AML-193 (cell line): ENCODE measurements at places on chromosomes 3 and 15.
A peak's percentile ranks its signal among the peaks of the same experiment; 100 is the strongest.

DNA sequence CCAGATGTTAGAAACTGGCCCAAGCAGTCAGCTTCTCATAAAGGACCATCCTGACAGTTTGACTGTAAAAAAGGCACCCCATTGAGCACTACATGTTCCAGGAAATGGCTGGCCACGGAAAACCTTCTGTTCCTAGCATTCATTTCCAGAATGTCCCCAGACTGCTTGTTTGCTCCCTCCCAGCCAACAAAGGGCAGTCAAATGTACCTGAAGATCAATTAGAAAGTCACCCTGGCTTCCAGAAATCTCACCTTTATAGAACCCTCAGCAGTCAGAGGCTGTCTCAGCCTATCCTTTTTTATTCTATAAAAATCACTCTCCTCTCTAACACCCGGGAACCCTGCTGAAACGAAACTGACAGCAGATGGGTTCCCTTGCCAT lies 784 bp upstream of the SAMMSON start:
- no peak for DNase-seq

DNA sequence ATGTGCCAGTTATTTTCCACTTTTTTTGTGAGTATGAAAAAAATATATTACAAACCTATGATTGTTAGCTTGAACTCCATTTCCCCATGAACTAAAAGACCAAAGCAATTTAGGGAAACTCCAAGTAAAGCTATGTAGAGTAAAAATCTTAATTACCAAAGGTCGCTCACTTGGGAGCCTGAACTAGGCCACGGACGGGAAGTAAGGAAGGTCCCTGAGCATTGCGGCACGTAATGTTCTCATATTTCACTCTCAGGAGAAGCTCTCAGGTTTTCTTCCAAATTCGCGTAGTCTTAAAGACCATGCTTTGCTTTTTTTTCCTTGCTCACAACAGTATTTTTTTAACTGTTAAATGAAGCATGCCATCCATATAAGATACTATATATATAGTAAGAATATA lies 215.3 kb upstream of the RARB start:
- DNase-seq = no peak

- no peak for DNase-seq
Measured at GRCh38 chr15:63396152-63396928, 14.7 kb upstream of the CA12 start.

DNA sequence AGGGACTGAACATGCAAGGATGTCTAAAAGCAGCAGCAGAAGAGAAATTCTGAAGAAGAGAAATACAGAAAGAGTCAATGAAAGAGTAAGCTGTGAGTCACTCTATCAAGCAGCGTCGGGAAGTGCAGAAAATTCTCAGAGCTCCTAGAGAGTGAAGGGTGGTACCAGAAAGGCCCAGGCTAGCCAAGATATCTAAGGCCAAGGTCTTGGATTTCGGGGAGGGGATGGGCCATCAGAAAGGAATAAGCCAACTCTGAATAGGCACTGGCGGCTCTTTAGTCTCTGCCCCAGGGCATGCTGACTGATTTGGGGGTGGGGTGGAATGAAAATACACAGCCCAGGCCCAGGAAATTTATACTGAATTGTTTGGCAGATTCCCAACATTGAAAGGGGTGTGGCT lies 70.8 kb downstream of the GPR156 start:
- DNase-seq = no peak

DNA sequence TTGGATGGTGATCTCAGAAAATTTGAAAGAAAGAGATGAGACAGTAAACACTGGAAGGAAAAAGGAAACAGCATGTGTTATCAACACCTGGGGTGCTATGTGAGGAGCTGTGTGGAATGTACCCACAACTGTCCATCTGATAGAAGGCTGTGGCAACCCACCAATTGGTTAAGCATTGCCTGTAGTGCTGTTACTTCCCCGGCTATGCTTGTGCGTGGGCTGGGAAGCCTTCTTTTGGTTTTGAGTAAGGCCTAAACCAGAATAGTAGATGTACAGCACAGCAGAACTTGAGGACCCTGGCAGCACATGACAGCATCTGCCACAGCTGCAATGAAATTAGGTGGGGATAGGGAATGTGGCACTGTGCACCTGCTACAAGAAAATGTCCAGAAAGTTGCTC lies 184.5 kb downstream of the FHIT start:
- DNase-seq = no peak

DNA sequence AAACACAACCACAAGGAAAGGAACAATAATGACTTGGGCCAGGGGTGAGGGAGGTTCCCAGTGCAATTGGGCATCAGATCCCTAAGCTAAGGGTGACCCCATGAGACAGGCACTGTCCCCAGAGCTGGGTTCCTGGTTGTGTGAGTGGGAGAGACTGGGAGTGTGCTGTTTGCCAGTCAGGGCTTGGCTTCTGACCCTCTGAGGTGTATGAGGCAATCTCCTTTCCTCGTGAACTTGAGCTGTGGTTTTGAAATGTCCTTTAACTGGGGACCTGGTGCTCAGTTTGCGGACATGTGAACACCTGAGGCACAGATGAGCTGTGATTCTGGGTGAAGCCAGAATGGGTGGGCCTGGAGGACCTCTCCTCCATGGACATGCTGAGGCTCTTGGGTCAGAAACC lies 58.5 kb upstream of the PLXNA1 start:
- no peak for DNase-seq

DNA sequence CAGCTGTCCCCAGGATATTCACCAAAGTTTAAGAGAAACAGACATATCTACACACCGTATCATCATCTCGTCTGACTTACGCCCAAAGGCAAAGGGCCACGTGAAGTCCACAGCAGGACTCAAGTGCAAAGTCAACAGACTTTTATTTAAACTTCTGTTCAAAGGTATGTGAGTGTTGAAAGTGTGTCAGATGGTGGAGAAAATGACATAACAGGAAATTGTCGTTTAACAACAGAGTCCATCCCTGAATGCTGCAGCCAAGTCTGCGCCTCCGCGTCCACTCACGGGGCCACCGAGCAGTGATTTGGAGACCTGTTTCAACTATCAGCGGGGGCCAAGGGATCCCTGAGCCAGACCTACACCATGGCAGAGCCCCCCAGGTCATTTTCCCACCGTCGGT lies 165.6 kb downstream of the XXYLT1 start:
- DNase-seq = no peak

GRCh38 chr15:56236197-56236596 lies 7.5 kb downstream of the RFX7 start:
- no peak for DNase-seq

- no peak for DNase-seq
Measured at GRCh38 chr3:85760342-85760741, 801.6 kb downstream of the CADM2 start.

GRCh38 chr3:168096210-168096652 lies 507 bp upstream of the GOLIM4 start:
- peak; percentile 94 for DNase-seq

- DNase-seq = no peak
Measured at GRCh38 chr3:47433796-47434195, 41.9 kb downstream of the SCAP start.

- DNase-seq = peak; percentile 82
Measured at GRCh38 chr3:42247576-42248027, 18.4 kb downstream of the CCK start.

- no peak for DNase-seq
Measured at GRCh38 chr3:29382845-29383244, 102.0 kb downstream of the RBMS3 start.

DNA sequence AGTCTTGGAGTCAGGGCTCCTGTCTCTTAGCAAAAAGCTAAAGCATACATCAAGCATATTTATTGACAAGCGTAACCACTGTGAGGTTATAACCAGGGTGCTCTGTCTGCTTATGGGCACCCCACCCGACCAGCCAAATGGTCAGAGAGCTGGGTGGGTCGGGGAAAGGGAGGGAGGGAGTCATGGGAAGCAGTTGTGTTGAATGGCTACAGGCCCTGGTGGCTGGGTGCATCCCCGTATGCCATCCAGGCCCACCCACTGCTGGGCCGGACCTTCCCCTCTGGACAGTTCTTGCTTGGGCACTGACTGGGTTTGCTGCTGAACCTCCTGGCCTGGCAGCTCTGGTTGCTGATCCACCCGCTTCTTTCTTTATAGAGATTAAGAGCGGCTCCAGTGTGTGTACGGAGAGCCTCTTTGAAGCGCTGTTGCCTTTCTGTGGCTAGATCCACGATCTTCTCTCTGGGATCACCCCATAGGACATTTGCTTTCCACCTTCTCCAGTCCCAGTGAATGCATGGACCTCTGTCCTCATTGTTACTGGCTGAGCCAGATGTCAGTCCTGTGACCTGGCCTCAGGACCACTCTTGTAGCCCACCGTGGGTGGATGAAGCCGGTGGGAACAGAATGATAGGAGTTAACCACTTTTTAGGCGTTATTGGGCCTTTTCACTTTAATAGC lies 59.6 kb downstream of the SMAD3 start:
- DNase-seq = no peak

DNA sequence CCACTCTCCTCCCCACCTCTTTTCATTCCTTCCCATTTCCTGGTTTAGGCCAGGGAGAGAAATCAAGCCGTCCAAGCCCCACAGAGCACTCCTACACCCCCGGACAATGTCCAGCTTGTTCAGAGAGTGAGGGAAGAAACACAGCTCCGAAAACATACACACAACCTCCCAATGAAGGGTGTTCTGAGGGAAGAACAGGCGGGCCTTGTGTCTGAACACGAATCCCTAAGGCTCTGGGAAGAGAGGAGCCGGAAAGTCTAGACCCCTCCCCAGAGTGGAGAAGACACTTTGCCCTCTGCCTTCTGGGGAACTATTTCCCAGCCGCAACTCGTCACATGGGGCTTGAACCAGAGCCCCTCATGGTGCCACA lies 30.5 kb downstream of the ACAN start:
- no peak for DNase-seq

DNA sequence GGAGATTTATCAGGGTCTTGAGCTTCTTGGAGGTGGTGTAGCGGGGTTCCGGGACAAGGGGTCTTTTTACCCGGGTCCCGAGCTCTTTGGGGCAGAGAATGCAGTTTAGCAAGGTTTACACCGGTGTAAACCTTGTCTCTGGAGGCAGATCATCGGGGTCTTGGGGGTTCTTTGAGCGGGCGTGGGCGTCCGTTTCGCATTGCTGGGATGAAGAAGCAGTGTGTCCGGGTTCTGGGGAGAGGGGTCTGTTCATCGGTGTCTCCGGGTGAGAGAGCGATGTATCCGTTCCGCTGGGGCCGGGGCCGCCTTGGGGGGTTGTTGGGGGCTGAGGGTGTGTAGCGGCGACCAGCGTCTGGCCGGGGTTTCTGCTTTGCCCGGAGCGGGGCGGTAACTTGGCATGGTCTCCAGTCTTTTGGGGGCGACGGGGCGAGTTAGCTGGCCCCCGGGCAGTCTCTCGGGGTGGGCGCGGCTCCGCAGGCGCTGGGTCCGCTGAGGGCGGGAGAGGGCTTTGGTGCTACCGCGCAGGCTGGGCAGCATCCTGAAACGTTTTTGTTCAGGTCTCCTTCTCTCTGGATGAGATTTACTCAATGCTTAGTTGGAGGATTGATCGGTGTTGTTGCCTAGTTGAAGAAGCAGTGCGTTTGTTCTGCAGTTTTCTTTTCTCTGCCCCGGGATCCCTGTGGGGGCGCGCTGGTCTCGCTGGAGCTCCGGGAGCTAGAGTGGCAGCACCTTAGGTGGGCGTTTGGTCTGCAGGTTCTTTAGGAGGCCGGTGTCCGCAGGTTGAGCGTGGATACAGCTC lies 843 bp downstream of the GLCE start:
- peak; percentile 2 for DNase-seq

DNA sequence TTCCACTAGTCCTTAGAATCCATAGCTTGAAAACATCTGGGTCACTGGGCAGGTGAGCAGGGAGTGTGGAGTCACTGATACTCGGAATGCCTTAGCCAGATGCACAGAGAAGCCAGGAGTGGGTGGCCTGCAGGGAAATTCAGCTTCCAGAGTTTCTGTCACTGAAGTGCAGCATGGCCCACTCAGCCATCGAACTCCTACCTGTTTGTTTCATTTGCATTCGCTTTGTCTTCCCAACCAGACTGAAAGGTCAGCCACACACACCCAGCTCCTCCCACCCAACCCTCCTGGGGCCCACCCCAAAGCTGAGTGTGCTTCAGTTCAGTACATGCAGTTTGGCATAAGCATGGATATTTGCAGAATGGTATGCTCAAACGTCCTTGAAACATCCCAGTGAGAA lies 124.5 kb upstream of the ATP10A start:
- DNase-seq = no peak

GRCh38 chr15:92576597-92577200 lies 78.9 kb downstream of the FAM174B start:
- no peak for DNase-seq

GRCh38 chr3:33441225-33441976 lies 1.2 kb upstream of the UBP1 start:
- DNase-seq = peak; percentile 50

DNA sequence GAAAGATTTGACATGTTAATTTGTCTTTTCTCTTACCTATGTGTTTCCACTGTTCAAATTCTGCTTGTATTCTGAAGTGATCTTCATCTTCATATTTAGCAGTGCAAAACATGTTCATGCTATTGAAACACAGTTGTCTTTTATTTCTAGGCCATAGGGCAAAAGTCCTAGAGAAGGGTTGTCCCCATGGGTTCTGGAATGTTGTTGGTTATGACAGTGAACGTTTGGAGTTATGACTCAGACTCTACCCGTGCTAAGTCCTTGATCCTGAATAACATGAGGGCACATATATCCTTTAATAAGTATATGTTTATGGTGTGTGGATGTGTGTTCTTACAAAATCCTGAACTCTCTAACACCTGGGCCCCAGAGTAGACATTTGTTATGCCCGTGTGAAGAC lies 23.0 kb upstream of the ARPP21 start:
- DNase-seq = no peak

GRCh38 chr15:48046813-48047438 lies 73.9 kb upstream of the SLC24A5 start:
- DNase-seq = no peak

- DNase-seq = no peak
Measured at GRCh38 chr3:175857666-175858270, 998.6 kb downstream of the NAALADL2 start.

- DNase-seq = no peak
Measured at GRCh38 chr3:58798312-58798711, 131.7 kb upstream of the FAM3D start.

DNA sequence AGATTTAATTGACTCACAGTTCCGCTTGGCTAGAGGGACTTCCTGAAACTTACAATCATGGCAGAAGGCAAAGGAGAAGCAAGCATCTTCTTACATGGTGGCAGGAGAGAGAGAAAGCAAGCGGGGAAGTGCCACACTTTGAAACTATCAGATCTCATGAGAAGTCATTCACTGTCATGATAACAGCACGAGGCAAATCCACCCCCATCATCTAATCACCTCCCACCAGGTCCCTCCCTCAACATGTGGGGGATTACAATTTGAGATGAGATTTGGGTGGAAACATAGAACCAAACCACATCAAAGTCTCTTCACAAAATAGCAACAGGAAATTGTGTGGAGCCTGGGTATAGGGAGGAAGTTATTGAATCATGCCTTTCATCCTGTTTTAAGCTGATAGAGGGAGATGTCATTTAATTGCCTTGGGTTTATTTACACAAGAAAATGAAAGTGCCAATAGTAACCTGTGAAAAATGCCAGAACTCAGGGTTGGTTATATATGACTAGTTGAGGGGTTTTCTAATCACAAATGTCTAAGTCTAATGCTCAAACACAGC lies 624.8 kb upstream of the LMCD1 start:
- DNase-seq = no peak
